Left forelimb (tissue), 1 donor: ENCODE measurements at places on chromosomes 11 and 22.
A peak's percentile ranks its signal among the peaks of the same experiment; 100 is the strongest.

GRCh38 chr11:72127923-72128322, 7.6 kb upstream of the FOLR3 start:
- DNase-seq, result no peak

DNA sequence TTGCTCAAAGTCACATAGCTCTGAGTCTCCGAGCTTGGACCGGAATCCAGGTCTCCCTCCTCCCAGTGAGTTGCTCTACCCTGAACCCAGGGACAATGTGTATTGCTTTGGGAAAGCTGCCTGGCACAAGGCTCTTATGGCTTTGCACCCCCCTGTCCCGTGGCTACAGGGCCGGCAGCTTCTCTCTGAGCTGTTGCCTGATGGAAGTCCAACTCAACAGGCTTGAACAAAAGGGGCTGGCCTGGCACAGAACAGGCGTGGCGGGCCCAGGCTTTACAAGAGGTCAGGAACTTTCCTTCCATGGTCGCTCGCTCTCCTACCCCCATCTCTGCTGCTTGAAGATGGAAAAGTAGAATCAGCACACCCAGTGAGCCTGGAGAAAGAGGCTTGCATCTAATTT, 34.3 kb downstream of the MYEOV start:
- peak; percentile 38 for DNase-seq

GRCh38 chr11:79396674-79397073, 44.2 kb downstream of the TENM4 start:
- DNase-seq, result no peak

GRCh38 chr22:43633631-43634285, 178.3 kb downstream of the EFCAB6 start:
- no peak for DNase-seq

DNA sequence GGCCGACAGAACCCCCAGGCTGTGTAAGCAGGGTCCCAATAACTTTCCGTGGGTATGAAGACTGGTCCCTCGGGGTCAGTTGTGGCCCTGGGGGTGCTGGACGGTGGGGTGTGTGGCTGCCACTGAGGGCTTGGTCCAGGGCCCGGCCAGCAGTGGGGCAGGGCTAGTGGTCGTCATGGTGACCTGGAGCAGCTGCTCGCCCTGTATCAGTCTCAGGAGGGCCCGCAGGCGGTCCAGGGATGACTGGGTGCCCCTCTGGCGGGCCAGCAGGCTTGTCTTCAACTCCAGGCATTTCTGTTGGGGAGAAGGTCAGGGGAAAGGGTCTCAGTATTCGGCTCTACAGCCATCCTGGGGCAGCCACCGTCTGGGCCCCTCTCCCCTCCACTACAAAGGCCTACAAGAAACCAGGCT, 126.8 kb downstream of the PHF21B start:
- peak; percentile 25 for DNase-seq

- no peak for DNase-seq
Measured at GRCh38 chr11:46342239-46342638, 5.0 kb upstream of the DGKZ start.
